ENCODE measurements at places on chromosomes 6 and 20.

- no peak for DNase-seq
Observed at GRCh38 chr6:65707126-65707826, at the start of gene EYS. TSS of gene EYS (minus strand) at chr6:65707226. CDS start at chr6:65495410, 211,816 bp downstream.

- no peak for DNase-seq
Observed at GRCh38 chr20:3307725-3308124, 68.7 kb upstream of the SLC4A11 start.

- DNase-seq: no peak
Observed at GRCh38 chr6:131065824-131066171, 2.8 kb upstream of the EPB41L2 start.

DNA sequence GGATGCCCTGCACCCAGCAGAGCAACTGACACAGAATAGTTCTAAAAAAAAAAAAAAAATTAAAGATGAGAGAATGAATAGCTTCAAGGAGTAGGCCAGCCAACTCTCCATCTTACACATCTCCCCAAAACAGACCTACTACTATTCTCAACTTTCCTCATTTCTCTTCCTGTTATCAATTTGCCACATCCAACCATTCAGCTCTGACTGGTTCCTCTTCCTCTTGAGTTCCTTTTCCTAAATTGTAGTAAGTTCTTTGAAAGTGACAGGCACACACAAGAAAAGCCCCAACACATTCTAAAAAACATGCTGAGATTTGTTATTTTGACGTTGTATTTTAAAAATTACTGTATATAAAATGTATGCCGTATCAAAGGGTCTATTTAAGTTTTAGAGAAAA, 117.2 kb downstream of the PDSS2 start:
- no peak for DNase-seq

DNA sequence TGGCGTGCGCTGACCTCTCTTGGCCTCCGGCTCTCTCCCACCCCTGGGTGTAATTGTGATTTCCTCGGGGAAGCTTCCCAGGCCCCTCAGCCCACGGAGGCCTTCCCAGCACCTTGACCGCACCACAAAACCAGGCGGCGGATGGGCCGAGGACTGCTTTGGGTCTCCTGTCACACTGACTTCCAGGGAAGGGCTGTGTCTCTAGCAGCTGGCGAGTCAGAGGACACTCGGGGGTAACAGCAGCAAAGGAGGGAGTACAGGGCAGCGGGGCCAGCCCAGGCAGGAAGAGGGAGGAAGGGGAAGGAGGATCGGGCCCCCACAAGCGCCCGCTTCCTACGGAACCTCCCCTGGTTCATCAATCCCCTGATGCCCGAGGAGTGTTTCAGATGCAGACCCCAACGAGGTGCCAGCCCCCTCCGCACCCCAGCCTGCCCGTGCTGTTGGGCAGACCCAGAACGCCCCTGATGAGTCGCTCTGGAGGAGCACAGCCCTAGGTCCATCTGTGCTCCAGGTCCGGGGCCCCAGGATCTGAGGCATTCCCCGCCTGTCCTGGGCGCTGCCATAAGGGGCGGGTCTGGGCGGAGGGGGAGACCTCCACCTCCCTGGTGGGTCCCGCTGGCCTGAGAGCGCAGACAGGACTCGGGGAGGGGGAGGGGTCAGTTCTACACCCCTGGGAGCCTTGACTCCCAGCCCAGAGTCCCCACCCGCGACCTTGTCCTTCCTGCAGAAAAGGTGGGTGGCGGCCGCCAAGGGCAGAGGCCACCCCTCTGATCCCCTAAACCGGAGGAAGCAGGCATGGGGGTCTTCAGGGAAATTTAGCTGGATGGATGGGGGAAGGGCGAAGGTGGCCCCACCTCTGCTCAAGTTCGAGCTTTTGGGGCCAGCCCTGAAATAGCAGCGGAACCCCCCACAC, 956 bp downstream of the CHRNA4 start:
- no peak for DNase-seq
